ENCODE measurements at places on chromosomes 2 and 18.

DNA sequence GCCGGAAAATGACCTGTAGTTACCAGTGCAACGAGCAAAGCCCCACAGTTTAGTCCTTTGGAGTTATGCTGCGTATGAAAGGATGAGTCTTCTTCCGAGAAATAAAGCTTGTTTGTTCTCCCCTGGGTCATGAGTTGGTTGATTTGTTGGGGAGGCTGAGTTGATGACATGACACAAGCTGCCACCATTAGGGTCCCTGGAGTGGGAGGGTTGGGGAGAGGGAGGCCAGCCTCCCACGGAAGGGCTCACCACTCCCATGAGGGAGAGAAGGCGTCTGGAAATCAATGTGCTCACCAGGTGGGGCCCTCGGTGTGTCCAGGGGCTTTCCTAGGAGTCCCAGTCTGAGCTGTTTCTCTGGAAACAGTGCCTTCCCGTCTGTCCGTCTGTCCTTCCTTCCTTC, 7.4 kb upstream of the DGKD start:
- DNase-seq: no peak

DNA sequence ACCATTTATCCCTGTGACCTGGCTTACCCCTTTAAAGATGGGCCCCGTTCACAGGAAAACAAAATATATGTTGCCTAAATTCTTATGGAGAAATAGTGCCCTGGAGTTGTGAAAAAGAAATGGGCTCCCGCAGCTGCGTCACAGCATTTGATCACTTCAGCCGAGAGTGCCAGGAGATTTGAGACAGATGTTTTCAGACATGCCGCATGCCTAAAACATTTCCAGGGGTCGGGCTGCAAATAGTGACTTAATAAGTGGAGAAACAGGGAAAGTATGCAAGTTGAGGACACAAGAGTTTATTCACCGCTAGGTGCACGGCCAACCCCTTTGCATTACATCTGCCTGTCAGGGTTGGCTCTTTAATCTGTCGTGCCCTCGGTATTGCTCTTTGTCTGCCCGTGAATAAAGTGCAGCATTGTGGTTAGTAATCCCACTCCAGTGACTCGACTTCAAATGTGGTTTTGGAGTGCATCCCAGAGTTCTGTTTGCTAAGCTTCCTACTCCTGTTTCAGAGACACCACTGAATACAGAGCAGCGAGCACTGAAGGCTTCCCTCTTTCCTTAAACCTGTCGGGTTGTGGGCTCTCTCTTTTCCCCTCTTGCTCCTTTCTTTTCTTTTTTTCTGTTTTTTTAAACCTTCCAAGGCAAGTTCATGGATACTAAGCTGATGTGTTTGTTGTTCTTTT, 187.5 kb downstream of the LTBP1 start:
- DNase-seq: no peak

DNA sequence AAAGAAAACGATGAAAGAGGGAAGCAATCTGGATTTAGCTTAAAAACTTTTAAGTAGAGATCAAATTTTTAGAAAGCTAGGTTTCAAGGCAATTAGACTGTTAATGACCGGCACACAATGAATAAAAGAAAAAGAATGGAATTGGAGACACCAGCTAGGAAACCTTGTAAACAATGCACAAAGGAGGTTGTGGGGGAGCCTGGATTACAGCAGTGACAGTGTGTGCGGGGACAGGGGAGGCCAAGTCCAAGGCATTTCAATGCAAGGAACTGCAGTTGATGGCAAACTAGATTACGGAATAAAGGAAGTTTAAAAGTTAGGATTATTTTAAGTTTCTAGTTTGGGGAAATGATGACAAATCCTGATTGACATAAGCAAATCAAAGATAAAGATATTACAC, 74.5 kb downstream of the DTNB start:
- DNase-seq: no peak

DNA sequence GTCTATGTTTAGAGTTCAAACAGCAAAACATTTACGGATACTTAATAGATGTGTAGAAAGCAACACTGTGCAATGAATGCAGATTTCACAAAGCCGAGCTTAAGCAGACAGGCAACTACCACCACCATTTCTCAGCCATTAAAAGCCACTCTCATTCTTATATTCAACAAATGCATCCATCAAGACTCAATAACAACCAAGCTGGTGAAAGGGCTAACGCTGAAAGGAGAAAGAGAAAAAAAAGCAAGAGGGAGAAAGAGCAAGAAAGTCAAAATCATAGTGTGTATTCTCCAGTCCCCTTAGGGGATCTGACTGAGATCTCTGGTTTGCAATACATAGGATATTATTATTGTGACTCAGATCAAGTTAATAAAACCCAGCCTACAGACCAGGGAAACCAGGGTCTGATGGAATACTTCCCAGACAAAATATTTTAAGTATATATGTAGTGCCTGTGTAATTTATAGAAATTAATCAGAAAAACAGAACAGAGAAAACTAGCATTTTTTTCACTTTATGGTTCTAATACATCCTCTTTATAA, 14.1 kb downstream of the SATB2 start:
- no peak for DNase-seq

- DNase-seq: no peak
Observed at GRCh38 chr2:70920367-70920715, 15.4 kb upstream of the ATP6V1B1 start.

- DNase-seq: no peak
Observed at GRCh38 chr2:104820126-104820525, 33.8 kb upstream of the POU3F3 start.

- DNase-seq: no peak
Observed at GRCh38 chr2:84057917-84058560, 401.0 kb downstream of the SUCLG1 start.

- DNase-seq: no peak
Observed at GRCh38 chr2:9847140-9847539, 3.9 kb downstream of the TAF1B start.

GRCh38 chr18:10872304-10872703, 277.1 kb downstream of the PIEZO2 start:
- no peak for DNase-seq

GRCh38 chr2:125573432-125573831, 1082.5 kb upstream of the GYPC start:
- no peak for DNase-seq

GRCh38 chr2:113977060-113977659, 87.3 kb downstream of the ACTR3 start:
- no peak for DNase-seq

DNA sequence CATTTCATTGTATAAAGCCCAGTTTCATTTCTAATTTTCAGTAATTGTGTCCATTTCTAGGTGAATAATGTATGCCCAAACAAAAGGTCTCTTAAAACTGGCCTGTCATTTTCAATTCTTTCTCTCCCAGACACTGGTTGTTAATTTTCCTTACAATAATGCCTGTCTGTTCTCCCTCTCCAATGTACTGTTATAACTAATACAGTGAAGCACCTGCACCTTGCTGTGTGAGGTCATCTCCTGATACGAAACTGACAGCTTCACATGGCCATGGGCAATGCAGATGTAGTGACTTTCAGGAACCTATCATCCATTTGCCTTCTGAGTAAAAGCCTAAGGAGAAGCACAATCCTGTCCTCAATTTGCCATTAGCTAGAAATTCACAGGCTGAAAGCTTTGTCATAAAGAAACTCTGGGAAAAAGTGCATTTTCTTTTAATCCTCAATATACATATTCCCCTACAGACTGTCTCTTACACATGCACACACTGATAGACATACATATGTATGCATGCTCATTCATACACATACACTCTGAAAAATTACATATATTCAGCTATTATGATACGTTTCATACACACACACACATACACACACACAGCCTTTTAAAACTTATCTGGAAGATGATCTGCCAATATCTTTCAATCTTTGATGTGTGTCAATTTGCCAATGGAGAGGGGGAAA, 1030.3 kb downstream of the TDRD15 start:
- DNase-seq: no peak

DNA sequence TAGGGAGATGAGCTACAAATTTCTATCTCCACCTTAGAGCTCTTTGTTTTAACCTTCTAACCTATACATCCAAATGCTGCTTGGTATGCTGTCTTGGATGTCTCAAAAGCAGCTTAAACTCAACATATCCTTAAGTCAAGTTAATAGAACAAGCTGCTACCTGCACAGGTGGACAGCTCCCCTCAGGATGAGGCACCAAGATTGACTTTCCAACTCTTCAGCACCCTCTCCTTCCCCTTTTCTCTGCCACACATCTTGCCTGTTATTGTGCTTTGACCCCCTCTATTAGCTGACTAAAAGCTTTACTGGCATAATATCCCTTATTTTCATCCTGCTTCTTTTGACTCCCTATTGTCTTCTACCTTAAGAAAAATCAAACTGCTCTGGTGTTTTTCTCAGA, 448.1 kb upstream of the MEX3C start:
- DNase-seq: no peak

GRCh38 chr18:68500556-68500955, 214.4 kb downstream of the TMX3 start:
- DNase-seq: no peak

DNA sequence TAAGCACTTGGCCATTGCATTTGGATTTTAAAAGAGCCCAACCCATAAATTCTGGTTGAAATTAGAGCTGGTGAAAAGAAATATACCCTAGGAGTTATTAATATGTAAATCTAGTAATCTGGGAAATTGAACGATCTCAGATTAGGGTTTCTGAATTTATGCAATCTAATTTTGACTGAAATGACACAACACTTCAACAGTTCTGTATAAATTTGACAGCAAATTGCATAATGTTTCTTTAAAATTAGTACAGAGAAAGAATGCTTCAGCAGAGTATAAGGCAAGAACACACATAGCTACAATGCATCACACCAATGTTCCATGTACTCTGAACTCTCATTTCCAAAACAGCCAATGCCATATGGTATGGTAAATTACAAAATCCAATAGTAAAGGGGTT, 201.5 kb upstream of the ITGA4 start:
- DNase-seq: no peak

GRCh38 chr2:130791617-130791939, 36.2 kb downstream of the AMER3 start:
- DNase-seq: no peak

- DNase-seq: no peak
Observed at GRCh38 chr2:128727914-128728313, 409.2 kb upstream of the HS6ST1 start.

GRCh38 chr18:25814841-25815458, 275.5 kb downstream of the SS18 start:
- no peak for DNase-seq

- peak; percentile 59 for DNase-seq
Observed at GRCh38 chr18:8615397-8616027, 6.3 kb downstream of the RAB12 start.

- no peak for DNase-seq
Observed at GRCh38 chr2:234044157-234044556, 6.3 kb upstream of the SPP2 start.

DNA sequence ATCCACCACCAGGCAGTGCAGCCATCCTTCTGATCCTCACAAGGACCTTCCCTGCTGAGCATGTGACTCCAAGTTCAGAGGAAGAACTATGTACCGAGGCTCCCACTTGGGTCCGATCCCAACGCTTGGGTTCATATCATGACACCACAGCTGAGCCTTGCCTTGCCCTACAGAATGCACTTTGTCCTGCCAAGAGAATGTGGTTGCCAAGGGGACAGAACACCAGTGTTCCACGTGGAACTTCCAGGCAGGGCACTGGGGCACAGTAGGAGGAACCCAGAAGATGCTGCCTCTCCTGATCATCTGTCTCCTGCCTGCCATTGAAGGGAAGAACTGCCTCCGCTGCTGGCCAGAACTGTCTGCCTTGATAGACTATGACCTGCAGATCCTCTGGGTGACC, at the start of gene TEX51:
TSS of gene TEX51 (plus strand) at position 255 of the 400 bp plus-strand sequence. CDS start at position 284, 29 bp downstream.
- no peak for DNase-seq

DNA sequence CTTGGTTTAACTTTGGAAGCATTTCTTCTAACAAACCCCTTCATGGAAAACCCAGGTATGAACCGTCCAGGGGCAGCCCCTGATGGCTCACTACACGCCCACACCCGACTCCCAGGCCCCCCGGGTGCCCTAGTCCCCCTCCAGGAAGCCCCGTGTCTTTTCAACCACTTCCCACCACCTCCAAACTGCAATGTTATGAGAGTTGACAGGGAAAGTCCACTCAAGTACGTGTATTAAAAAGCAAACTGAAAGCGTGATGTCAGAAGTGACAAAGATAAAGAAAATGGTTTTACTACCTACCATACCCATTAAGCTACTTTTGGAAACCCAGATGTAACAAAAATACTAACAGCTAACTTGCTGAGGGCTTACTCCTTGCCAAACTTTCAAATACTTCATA, 51.5 kb downstream of the L3MBTL4 start:
- no peak for DNase-seq

DNA sequence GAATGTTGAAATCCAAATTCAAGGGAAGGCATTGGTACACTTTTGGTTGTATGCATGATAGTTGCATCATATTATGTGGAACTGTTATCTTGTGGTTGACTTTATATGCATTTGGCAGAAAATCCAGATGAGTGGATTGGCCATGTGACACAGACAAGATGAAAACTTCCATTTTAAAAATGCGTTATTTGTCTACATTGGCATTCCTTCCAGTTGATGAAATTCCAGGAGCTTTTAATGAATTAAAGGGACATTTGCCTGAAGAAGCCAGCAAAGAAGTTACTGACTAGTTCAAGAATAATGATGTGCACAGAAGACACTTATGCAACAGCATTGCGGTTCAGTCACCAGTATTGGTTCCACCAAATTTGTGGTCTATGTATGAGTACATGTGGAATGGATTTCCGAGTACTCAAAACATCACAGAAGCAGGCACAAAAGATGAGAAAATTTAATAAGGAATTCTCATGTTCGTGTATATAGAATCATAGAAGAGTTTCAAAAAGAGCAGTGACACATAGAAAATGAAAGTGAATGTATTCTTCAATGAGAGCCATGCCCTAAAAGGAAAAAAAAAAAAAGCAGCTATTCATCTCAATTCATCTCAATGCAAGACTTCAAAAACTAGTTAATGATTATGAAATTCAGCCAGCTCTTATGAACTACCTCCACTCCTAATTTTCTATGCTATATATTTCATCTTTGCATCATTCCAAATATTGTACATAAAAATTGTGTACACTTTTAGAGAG, 232.1 kb downstream of the RBM43 start:
- DNase-seq: no peak

DNA sequence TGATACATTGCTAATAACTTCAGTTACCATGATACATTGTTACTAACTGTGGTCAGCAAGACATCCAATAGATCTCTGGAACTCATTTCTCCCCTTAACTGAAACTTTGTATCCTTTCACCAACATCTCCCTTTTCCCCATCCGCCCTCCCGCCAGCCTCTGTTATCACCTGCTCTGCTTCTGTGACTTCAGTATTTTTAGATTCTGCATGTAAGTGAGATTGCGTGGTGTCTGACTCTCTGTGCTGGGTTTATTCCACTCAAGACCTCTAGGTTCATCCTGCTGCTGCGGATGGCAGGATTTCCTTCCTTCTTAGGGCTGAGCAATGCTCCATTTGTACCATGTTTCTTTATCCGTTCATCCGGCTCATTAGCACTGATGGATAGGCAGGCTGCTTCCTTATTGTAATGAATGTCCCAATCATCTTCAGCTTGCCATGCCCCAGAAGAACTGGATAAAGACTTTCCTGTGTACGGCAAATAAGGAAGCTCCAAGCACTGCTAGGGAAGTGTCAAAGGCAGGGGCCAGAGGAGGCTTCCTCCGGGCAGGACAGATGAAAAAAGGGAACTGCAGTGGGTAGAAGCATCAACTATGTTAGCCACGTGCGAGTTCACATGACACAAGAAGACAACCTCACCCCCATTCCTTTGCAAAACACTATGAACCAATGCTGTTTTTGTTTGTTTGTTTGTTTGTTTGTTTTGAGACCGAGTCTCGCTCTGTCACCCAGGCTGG, 113.4 kb downstream of the EIPR1 start:
- no peak for DNase-seq

Measured in NCI-H1436 (cell line).